Fibroblast of the aortic adventitia (primary cell): ENCODE measurements at places on chromosomes 6 and 20. TPM values are rescaled to one million over a fixed set of nuclear protein-coding genes. Genes with fewer than 3 reads are reported as not detected.

THBD gene
- 6.7 and 128 TPM in 2 replicates for total RNA-seq

FOXA2 gene
- total RNA-seq = not detected in 2 replicates

DNA sequence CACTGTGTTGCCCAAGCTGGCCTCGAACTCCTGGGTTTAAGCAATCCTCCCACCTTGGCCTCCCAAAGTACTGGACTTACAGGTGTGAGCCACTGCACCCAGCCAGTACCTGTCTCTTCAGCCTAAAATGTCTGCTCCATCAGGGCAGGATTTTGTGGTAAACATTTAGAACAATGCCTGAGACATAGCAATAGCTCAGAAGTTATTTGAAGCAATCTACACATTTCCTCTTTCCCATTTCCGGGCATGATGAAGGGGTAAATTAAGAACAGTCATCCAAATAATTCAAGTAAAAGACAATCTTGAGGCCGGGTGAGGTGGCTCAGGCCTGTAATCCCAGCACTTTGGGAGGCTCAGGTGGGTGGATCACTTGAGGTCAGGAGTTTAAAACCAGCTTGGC, 69.0 kb upstream of the ZNF217 start:
- no peak for DNase-seq

DNA sequence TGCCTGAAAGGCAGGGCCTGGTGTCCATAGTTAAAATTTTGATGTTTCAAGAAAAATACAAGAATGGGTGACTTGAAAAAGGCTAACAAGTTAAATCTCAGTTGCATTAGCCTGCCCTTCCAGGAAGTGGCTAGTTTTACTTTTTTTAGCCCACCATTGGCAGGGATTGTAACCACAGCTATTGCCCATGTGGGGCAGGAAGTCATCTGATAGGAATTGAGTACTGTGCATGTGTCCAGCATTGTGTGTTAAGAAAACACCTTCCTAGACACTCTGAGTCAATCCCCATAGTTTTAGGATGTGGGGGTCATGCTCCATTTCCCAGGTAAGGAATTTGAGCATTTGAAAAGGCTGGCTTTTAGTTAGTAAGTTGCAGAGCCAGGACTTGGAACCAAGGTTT, 26.9 kb downstream of the LYRM2 start:
- peak; percentile 44 for DNase-seq

DNA sequence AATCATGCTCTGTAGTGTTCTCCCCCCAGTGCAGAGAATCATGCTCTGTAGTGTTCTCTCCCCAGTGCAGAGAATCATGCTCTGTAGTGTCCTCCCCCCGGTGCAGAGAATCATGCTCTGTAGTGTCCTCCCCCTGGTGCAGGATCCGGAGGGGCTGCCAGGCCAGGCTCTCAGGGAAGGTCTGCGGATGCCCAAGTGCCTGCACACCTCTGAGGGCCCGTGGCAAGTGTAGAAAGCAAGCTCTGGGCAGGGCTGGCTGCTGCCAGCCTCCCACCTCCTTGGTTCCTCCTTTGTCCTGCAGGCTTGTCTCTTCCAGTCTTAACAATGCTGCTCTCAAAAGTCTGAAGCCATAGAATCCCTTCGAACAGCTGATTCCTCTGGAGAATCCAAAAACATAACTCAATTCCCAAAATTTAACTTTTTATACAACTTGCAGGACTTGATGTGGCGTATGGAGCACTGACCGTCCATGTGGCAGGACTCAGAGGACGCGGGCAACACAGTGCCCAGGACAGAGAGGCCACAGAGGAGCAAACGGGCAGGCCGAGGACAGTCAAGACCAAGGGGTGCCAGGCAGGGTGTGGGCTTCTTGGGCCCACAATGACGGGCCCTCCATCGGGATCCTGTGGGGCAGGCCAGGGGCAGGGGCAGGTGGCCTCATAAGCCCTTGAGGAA, 44.6 kb upstream of the BHLHE23 start:
- DNase-seq = no peak

DNA sequence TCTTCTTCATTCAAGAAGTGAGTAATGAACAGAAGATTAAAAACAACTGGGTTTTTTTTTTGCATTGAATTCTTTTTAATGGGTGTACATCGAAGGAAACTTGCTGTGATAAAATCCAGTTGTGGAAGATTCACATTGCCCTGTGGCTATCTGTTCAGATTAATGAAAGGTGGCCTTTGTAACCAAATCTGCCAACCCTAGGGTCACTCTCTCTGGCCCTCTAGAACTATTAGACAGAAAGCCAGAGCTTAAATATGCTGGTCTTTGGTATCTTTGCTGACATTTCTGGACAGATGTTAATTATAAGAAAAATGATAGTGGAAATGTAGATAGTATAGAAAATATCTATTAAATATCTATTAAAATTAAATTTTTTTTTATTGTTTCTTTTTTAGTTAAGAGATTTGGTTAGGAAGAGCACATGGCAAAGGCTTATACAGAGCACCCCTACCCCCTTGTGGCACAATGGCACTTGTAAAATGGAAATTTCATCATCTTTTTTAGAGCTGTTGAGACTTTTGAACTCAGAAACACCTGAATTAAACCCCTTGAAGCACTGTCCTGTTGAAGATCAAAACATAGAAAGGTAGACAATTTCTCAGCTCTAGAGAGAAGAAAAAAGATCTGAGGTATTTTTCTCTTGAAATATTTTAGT, 572.5 kb downstream of the PKHD1 start:
- DNase-seq = no peak

DNA sequence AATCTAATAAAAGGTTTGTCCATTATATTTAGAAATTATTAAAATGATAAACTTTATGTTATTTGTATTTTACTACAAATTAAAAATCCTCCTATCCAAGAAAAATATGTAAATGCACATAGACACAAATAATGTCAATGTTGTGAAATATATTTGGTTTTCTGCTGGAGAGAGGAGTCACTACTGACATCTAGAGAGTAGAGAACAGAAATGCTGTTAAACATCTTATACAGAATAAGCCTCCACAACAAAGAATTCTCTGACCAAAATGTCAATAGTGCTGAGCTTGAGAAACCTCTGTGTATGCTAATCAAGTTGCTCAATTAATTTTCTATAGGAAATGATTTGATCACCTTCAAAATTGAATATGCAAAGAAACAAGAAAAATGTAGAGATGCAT, 12.4 kb downstream of the HTR1B start:
- DNase-seq = peak; percentile 49

- DNase-seq = no peak
Observed at GRCh38 chr6:155185544-155185943, 78.3 kb upstream of the CLDN20 start.

GRCh38 chr6:38508894-38509293, 130.8 kb downstream of the BTBD9 start:
- DNase-seq = peak; percentile 17
